ENCODE measurements at places on chromosomes 16 and 17.

GRCh38 chr17:64240261-64240740 is 22.8 kb downstream of the TEX2 start:
- DNase-seq: no peak

DNA sequence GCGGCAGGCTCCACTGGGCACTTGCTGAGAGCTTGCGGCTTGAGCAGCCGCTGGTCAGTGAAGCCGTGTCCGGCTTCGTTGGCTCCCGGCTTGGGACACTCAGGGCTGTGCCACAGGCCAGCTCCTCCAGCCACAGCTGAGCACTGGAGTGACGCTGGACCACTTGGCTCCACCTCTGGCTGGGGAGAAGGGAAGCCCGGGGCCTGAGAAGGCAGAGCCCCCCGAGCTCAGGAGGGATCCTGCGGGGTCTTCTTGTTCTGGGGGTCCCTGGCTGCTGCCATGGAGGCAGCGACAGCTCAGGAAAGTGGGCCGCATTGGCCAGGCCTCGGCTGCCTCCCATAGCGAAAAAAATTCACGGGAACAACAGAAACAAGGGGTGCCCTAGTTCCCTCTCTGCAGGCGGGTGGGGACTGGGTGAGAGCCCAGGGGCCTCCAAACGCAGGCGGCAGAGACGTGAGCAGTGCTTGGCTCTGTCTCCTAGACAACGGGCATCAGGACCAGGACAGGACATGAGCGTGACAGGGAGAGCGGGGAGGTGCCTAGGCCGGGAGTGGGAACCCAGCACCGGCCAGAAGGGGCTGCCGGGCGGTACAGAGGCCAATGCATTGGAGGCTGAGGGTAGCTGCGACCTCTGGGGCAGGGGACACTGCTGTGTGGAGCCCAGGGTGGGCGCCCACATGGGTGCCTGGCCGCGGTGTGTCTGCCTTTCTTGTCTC is 37.7 kb downstream of the SLC7A5 start:
- no peak for DNase-seq

DNA sequence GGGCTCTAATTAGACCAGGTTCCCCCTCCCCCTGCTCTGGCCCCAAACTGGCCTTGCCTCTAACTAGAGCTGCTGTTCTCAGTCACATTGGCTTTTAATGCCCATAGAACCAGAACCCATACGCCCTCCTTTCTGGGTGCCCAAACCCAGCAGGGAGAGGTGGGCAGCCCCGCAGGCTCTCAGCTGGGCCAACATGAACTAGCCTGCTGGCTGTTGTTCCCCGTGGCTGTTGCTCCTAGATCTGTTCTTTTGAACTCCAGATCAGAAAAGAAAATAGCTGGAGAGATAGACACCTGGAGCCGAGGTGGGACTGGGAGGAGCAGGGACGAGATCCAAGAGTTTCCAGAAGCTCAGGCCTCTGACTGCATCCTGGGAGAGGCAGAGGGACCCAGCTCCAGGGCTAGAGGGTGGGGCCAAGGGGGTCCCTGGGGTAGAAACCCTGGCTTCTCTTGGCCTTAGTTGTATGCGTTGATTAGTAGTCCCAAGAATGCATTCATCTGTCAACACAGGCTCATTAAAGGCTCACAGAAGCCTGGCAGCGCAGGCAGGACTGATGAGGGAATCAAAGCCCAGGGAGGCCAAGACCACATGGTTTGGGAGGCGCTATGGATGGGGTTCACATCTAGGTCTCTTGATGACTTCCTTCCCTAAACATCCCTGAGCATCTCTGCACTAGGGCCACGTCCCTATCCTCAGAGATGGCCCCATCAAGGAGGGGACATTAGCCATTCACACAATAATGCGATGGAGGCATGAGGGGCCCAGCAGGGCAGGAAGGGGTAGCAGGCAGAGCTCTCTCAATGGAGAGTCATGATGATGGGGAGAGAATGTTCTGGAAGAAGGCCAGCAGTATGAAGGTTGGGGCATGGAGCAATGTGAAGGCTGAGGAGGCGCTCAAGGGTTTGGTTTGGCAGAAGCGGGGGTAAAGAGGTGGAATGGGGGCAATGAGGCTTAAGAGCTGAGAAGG is 1.3 kb upstream of the CPSF4L start:
- peak; percentile 42 for DNase-seq

- DNase-seq: peak; percentile 60
These were observed 5.3 kb upstream of the GFAP start for GRCh38 chr17:44920565-44920940.

- DNase-seq: no peak
These were observed 35.3 kb downstream of the LDHD start for GRCh38 chr16:75081179-75081859.

- no peak for DNase-seq
These were observed 1.8 kb upstream of the ACTG1 start for GRCh38 chr17:81514489-81514738.

GRCh38 chr17:2085648-2085949 is 30.7 kb downstream of the HIC1 start:
- no peak for DNase-seq

DNA sequence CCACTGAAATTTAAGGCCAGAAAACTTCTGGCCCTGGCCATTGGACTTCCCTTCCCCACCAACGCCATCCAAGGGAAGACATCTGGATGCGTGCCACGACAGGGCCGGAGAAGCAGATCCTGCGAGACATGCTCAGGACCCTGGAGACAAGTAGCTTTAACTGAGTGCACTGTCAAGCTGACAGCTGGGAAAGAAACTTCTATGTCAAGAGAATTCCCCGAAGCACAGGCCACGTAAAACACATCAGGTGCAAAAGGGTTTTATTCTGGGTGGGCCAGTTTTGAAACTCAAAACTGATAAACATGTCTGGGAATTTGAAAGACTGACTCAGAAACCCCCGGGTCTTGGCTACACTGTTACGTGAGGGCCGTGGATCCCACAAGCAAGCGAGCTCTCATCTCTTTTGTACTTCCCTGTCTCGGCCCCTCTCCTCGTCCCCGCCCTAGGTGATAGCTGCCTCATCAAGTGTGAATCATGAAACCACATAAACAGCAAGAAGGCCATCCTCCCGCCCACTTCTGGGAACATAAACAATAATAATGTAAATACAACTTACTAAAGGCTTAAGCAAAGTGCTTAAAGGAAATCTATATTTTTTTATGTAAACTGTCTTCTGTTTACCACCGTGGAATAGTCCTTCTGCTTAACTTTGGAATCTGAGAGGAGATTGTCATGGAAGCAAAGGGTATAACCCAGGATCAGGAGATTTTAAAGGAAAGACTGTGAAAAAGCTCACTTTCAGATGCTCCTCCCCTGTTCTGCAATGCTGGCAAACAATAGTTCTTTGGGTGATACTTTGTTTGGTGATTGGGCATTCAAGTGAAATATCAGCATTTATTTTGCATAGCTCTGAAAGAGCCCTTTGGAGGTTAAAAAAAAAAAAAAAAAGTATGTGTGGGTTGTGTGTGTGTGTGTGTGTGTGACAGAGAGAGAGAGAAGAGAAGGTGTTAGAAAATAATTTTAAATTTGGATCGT is 406.0 kb upstream of the MAF start:
- no peak for DNase-seq

DNA sequence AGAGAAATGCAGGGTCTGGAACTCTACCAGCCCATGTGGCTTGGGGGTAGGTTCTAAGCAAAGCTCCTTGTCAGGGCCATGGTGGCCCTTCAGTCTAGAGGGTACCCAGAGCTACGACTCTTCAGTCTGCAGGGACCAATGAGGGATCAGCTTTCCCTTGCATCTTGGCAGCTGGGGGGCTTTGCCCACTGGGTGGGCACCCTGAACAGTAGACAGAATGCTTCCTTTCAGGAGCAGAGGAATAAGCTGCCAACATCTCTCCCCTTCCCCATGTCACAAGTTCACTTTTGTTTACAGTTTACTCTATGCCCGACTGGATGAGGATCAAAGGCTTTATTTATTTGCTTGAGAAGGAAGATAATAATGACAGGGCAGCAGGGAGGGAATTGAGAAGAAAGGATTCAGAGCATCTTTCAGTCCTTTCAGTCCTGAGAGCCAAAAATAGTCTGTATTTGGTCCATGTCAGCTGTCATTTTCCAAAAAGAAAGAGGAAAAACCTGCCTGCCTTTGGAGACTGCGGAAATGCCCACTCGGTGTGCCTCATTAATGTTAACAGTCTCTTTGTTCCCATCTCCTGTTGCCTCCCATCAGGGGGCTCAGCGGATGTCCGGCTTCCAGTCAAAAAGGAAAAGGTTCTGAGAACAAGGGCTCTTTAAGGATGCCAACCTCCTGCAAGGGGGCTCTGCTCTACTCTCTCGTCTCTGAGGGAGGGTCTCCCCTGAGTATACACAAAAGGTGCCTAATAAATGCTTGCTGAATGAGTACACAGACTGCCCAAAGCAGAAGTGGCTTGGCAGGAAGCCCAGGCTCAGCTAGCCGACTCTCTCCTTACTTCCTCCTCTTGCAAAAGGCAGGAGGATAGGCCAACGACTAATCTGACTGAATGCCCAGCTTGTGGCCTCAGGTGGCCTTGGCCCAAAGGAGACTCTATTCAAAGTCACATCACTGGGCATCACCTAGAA is 17.1 kb downstream of the TRAF4 start:
- DNase-seq: no peak

DNA sequence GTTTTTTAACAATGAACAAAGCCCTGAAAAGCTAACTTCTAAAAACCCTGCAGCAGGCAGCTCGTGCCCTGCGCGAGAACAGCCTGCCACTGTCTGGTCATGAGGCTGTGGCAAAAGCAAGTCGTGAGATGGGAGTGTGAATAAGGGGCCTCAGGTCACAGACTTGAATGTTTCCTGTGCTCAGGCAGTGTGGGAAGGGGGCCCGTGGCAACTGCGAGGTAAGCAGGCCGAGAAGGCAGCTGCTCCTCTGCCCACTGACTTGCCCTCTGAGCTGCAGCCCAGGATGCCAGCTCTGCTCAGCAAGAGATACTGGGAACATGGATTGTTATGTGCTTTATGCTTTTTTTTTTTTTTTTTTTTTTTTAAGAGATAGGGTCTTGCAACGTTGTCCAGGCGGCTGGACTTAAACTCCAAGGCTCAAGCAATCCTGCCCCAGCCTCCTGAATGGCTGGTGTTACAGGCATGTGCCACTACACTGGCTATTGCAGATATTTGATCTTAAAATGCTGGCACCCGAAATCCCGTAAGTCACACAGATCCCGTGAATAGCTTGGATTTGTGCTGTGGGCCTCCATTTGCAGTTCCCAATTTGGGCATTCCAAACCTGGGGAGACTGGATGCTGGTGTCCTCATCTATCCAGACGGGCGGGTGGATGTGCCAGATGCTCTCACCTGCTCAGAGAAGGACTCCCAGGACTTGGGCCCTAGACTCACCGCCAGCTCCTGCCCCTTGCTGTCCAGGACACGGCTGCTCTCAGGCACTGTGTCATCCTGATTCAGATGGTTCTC is 44.0 kb downstream of the UBN1 start:
- no peak for DNase-seq

- DNase-seq: no peak
These were observed 4.7 kb downstream of the C1QTNF1 start for GRCh38 chr17:79028496-79029326.

- peak; percentile 50 for DNase-seq
These were observed 1.6 kb downstream of the LASP1 start for GRCh38 chr17:38871247-38872015.

DNA sequence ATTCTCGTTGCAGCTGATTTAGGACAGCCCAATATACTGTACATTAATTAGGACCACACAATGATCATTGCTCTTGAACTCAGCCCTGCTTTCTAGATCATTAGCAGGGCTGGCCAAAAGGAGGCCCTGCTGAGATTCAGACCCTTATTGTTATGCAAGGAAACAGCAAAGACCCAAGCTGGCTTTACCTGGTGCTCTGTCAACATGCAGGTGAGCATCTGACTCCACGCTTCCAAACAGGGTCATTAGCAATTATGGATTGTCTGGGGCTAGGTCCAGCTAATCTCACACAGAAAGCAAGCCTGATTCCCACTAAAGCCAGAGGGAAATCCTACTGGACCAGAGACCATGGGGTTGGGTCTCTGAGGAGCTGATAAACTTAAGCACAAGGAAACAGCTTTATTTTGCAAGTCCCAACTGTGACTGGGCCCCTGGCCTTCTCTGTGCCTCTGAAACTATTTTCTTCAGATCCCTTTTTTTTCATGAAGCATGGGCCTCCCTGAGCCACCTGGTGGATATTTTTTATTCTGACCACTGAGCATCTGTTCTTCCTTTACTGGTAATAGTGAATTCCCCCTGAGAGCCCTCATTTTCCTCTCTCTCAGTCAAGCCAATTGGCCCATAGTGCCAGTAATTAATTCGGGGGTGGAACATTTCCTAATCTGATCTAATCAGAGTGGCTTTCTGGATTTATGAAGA is 236.1 kb downstream of the GRIN2A start:
- DNase-seq: no peak

DNA sequence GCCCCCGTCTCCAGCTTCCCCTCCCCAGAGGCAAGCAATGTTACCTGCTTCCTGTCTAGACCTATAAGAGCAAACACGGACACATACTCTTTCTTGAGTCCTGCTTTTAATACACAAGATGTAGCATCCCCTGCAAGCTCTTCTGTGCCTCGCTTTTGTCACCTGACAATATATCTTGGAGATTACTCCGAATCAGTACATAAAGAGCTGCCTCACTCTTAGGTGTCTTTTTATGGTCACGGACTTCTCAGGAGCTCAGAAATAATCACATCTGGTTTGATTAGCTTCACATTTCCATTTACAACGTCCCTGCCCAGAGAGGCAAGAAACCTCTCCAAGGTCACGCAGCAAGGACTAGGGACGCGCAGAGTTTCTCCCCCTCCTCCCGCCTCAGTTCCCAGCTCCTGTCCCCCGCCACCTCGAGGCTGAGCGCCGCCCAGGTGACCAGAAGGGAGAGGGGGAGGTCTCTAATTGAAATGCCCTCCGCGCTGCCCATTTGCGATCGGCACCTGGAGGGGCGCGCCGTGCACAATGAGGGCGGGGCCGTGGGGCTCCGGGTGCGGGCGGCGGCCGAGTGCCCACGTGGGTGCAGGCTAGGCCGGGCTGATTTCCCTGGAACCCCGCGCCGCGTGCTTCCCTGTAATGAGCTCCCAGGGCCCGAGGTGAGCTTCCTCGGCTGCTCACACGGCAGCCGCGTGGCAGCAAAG is 13.8 kb upstream of the SEZ6 start:
- DNase-seq: peak; percentile 30

- DNase-seq: no peak
These were observed 328.5 kb downstream of the SNX29 start for GRCh38 chr16:12304861-12305596.

DNA sequence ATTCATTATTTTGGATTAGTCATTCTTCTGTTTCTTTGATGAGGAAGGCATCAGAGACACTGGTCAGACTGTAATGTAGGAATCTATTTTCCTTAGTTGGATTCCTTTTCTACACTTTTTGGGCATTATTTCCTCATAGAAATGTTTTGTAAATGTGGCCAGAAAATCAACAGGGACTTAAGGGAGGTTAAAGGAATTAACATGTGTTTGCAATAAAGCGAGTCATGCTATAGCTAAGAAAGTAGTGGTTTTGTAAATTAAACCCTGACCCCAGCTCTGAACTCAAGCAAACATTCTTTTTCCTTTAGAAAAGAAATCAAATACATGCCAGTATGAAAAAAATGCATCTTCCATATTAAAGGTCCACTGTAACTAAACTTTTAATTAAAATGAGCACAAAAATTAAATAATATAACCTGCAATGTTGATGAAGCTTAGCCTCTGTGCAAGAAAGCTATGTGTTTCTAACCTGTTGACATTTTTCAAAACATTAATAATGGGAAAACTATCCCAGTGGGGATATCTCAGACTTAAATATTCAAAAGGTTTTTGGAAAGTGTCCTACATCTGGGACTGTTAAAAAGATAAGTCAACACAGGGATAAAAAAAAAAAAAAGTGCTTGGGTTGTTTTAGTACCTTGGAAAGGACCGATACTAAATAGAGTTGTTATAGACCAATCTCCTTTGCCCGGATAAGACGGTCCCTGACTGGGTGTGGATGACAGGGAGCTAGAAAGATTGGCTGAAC is 428.0 kb downstream of the CA10 start:
- no peak for DNase-seq

GRCh38 chr16:88826070-88826840 is 14.5 kb upstream of the APRT start:
- no peak for DNase-seq
